ENCODE measurements at places on chromosomes 12 and 14.

DNA sequence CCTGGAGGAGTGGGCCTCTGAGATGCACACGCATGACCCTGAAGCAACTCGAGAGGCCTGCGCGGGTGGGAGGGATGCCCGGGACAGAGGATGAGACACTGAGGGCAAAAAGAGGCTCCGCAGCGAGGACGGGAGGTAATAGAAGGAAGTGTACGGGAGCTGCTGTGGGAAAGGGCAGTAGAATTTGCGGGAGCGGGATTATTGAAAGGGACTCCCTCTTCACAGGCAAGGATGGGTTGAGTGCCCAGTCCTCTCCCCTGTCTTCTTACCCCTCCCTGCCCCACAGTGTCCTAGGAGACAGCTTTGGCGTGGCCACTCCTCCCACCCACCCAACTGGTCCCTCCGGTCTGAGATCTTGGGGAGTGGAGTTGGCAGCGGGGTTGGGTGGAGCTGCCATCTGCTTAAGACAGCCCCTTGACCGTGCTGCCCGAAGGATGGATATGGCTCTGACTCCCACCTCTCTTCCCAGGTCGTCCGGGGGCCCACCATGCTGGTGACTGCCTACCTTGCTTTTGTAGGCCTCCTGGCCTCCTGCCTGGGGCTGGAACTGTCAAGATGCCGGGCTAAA, 15.7 kb upstream of the ESPL1 start:
- DNase-seq = no peak

DNA sequence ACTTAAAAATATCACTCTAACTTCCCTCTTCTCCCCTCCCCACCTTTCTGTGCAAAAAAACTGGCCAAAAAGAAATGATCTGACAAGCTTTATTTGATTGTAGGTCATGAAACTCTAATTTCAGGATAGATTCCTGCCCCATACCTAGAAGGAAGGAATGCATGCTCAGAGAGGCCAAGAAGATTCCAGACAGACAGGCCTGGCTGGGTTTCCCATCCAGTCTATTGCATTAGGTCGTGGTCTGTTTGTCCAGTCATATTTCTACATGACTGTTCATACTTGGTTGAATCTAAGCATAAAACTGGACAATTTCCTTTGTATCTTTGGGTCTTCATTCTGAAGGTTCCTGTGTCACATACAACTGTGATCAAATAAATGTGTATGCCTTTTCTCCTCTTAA, 20.0 kb upstream of the SLC15A5 start:
- no peak for DNase-seq

DNA sequence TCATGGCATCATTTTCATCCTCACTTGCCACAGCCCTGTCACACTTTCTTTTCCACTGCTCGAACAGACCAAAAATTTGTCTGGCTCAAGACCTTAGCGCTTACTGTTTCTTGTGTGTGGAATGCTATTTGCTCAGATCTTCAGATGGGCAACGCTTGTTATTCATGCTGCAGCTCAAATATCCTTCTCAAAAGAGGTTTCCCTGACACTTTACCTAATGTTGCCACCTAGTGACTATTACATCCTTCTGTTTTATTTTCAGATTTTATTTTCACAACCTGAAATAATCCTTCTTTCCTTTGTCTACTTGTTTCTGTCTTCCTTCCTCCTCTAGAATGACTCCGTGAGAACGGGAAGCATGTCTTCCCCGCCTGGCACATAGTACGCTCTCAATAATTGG, 5.6 kb downstream of the FBXO33 start:
- no peak for DNase-seq

DNA sequence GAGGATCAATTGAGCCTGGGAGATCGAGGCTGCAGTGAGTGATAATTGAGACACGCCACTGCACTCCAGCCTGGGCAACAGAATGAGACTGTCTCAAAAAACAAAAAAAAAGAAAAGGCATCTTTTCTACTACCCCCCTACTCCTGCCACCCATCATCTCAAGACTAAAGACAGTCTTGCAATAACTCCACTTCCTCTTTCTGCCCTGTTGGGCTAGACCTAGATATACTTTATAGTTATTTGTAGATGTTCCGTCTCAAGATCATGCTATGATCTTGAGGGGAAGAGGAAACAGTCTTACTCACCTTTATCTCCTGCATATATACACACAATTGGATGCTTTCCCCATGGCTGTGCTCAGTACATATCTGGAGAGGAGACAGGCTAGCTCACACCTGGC, 12.1 kb upstream of the ESPL1 start:
- DNase-seq = no peak

GRCh38 chr14:68935761-68936214, 43.3 kb downstream of the ACTN1 start:
- no peak for DNase-seq

GRCh38 chr12:51009056-51009440, 17.1 kb downstream of the SLC11A2 start:
- DNase-seq = peak; percentile 58

GRCh38 chr12:93403988-93404803, 26.5 kb downstream of the NUDT4 start:
- no peak for DNase-seq

DNA sequence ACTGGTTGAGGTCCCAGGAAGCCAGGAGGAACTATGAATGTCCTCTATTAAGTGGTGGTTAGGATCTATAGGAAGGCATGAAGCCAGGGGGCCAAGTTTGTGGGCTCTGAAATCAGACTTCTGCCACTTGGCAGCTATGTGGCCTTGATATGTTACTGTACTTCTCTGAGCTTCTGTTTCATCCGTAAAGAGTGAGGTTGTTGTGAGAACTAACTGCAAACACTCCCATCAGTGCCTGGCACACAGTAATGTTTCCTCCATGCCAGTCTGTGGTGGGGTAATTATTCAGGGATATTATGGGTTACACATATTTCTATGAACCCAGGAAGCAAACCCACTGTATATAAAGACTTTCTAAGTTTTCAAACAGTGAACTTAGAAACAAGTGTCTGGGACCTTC, 57.4 kb downstream of the PLXNC1 start:
- DNase-seq = no peak

DNA sequence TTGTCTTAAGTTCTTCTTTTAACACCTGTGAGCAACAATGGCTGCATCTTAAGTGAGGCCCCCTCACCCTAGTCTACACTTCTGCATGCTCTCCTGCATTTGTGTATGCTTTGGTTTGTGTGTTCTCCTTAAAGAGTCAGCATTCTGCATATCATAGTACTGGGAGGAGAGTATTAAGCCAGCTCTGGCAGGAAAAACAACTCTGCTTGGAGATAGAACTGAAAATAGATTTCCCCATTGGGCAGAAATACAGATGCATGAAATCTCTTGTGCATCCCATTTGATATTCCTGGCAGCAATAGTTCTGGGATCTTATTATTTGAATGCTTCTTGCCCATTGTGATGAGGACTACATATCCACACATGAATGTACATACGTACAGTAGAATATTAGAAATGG, 70.6 kb upstream of the PRICKLE1 start:
- DNase-seq = no peak

GRCh38 chr14:30064454-30064853, 136.8 kb upstream of the PRKD1 start:
- no peak for DNase-seq

DNA sequence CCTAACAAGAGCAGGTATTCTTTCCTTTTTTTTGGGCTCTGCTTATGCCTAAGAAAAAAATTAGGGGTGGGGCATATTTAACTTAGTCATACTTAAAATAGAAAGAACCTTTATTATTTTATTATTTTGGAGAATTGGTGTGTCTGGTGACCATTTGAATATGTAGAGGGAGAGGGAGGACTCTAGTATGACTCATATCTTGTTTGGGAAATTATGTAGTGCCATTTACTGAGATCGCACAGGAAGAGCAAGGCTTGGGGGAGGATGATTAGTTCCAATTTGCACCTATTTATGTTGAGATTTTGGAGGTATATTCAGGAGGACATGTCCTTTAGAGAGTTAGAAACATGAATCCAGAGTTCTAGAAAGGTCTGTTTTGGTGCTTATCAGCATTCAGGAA, 9.9 kb downstream of the ZNF410 start:
- no peak for DNase-seq

GRCh38 chr14:65239938-65240296, 137.6 kb upstream of the MAX start:
- no peak for DNase-seq

DNA sequence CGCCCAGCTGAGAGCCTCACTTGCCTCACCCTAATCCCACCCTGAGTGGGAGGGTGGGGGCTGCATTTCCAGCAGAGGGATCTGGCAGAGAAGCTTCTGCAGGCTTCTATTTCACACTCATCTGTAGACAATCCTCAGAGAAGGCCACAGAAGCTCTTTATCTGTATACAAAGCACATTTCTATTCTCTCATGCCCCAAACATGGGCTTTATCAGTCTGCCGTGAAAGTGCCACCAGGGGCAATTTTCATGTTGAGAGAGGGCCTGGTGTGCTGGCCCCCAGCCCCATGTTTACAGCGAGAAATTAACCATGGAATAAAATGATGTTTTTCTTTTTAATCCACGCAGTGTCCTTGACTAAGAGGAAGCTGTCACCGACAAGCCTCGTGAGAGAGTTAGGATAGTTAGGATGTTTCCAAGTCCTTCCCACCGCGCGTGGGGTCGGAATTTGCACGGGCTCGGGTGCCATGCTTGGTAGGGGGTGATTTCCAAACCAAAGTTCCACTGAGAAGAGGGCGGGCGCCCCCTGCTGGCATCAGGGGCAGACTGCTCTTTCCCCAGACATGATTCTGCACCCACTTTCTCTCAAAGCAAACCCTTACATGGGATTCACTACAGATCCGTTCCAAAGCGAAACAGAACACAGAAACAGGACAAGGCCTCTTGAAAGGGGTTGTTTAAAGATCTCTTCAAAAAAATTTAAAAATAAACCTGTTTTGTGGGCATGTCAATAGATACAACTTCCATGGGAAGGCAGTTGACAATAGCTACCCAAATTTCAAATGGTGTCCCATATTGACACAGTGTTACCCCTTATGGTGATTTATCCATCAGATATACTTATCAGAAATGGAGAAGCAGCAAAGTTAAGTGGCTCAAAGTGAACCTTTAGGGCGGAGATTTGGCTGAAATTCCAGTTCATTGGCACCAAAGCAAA, 19.4 kb downstream of the BDKRB1 start:
- DNase-seq = peak; percentile 66

GRCh38 chr14:77302926-77303325, 17.8 kb downstream of the POMT2 start:
- DNase-seq = no peak

- DNase-seq = no peak
Observed at GRCh38 chr12:64400041-64400440, 4.2 kb upstream of the XPOT start.

DNA sequence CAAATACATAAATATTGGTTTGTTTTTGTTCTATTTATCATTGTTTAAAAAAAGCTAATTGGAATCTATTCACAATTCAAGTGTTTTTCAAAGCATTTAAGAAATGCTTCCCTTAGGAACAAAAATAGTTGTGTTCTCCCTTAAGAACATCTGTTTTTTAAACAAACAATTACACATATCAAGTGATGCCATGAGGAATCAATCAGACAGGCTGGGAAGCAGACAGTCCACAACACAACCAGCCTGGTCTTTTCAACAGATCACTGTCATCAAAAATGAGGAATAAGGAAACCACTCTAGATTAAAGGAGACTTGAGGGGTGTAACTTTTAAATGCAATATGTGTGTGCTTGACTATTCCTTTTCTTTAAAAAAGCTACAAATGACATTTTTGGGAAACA, 25.5 kb downstream of the GALC start:
- DNase-seq = no peak

DNA sequence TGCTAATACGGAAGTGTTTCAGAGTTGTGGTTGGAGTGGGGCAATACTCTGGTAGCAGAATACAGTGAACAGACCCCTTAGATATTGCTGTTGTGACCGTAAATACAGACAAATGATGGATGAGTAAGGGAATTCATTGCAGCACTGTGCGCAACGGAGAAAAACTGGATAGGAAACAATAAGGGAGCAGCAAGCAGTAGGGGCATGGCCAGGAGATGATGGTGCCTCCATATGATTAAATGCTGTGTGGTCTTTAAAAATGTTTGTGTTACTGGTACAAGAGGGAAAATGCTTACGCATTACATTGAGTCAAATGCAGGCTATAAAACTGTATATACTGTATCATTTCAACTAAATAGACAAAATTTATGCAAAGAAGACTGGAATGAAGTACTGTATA, 61.6 kb downstream of the EML1 start:
- DNase-seq = no peak

- no peak for DNase-seq
Observed at GRCh38 chr12:48221645-48222044, 18.6 kb upstream of the OR10AD1 start.

DNA sequence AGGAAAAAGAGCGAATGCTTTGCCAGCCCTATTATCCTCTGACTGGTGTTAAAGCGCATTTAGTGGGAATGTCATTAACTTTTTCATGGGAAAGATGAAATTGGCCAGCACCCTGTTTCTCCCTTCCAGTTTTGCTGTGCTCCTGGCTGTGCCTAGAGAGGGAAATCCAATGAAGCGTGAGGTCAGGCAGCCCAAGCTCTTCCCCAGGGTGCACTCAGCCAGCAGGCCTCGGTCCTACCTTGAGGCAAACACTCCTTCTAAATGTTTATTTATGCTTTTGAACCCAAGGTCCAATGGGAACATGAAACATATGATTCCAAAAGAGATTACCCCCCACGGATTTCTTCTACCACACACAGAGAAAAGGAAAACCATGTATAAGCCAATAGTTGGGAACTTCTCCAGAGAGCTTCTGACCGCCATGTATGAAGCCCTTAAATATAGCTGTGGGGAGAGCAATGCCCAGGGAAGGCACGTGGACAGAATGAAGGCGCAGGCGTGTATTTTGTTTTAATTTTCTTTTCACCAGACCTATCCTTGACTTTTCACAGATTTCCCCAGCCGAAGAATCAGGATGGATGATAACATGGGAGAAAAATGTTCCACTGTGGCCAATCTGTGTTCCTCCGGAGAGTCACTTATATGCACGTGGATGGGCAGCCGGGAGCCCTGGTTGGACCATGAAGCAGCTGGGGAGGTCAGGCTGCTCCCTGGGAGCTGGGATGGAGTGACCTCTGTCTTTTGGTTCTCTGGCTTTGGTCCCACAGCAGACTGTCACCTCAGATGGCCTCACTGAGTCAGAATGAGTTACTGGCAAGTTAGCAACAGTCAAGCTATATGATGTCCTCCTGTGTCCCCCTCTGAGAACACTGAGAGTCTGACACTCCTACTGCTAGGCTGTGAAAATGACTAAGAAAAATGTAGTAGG, 37.3 kb downstream of the GPR135 start:
- DNase-seq = no peak

DNA sequence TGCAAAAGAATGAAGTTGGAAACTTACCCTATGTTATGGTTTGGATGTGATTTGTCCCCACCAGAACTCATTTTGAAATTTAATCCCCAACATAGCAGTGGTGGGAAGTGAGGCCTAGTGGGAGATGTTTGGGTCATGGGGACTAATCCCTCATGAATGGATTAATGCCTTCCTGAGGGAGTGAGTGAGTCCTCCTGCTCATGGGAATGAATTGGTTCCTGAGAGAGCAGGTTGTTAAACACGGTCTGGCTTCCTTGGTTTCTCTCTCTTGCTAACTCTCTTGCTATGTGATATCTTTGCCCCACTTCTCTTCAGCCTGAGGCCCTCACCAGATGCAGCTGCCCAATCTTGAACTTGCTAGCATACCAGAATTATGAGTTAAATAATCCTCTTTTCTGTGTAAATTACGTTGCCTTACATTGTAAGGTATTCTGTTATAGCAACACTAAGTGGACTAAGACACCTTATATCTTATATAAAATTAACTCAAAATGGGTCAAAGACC, 22.2 kb upstream of the CCDC91 start:
- DNase-seq = no peak
